ENCODE measurements at places on chromosomes 2 and 18.
A peak's percentile ranks its signal among the peaks of the same experiment; 100 is the strongest.

DNA sequence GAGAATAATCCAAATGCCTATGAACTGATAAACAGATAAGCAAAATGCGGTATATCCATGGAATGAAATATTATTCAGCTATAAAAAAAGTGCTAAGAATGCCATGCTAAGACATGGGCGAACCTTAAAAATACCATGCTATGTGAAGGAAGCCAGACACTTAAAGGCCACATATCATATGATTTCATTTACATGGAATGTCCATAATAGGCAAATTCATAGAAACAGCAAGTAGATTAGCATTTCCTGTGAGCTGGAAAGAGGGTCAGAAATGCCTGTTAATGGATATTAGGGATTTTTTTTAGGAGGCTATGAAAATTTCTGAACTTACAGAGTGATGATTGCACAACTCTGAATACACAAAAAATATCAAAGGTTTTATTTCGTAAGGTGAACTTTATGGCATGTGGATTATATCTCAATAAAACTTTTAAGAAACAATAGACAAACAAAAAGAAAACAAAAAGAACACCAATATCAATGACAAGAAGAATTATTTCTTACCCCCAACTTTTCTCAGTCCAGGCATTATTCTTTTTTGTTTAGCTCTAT lies 1207.7 kb downstream of the SUCLG1 start:
- DNase-seq = no peak

DNA sequence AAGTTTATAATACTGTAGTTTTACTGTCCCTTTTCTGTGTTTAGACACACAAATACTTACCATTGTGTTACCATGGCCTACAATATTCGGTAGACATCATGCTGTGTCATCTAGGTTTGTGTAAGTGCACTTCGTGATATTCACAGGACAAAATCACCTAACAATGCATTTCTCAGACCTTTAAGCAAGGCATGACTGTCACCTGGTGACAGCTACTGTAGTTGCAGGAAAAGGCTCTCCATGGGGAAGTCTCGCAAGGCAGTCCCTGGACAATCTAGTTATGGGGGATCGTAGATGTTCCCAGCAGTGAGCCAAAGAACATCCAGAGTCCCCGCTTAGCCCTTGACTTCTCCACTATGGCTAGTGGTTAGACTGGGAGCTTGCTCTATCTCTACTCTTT lies 73.1 kb downstream of the EIF2AK3 start:
- DNase-seq = no peak

GRCh38 chr2:10495311-10495987 lies 47.3 kb upstream of the ODC1 start:
- DNase-seq = no peak

- no peak for DNase-seq
Measured at GRCh38 chr2:61995515-61995914, 90.0 kb downstream of the COMMD1 start.

DNA sequence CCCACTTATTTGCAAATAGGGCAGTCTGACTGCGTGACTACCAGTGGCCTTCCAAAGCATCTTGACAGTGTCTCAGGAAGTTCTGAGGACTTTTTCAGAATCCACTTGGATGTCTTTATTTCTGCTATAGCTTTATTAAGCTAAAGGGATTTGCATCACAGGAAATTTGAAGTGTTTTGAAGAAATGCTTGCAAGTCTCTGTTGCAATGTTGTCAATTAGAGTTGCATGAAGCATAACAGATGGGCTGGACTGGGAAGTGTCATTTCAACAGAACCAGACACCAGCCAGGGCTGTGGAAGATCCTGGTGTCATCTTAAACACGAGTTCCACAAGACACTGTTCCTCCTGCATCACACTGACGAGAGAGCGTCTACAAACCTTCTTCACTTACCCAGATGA lies 224.5 kb downstream of the EN1 start:
- DNase-seq = no peak

GRCh38 chr18:34352385-34353163 lies 127.9 kb upstream of the NOL4 start:
- DNase-seq = no peak

DNA sequence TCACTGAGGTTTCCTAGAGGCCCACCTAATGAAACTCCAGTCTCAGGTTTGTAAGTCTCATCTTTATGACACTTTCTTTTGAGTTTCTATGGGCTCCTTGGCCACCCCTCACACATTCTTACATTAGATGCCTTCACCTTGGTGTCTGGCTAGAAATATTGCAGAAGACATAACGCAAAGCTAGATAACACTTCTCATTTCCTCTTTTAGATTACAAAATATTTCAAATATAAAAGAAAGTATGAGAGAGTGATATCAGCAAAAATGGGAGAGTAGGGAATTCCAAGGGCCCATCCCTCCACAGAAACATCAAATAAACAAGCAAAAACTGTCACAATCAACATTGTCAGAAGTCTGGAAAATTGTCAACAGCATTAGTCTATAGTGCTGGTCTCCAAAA lies 43.3 kb upstream of the ZCCHC2 start:
- DNase-seq = no peak

DNA sequence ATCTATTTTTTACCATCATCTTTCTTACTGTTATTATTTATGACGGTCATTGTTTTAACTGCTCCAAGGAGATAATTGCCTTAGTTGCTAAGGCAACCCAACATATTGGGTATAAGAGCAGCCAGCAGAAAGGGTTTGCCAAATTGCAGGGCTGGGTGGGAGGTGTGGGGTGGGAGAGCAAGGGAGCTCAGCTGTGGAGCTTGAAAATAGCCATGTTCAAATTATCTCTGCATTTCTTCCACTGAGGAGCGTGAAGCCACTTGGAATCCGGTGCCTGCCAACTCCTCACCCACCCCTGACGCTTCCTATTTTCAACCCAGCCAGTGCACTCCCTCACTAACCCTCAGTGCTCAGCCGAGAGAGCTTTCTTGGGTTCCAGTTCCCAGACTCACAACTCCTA lies 60.8 kb downstream of the SETBP1 start:
- DNase-seq = no peak

DNA sequence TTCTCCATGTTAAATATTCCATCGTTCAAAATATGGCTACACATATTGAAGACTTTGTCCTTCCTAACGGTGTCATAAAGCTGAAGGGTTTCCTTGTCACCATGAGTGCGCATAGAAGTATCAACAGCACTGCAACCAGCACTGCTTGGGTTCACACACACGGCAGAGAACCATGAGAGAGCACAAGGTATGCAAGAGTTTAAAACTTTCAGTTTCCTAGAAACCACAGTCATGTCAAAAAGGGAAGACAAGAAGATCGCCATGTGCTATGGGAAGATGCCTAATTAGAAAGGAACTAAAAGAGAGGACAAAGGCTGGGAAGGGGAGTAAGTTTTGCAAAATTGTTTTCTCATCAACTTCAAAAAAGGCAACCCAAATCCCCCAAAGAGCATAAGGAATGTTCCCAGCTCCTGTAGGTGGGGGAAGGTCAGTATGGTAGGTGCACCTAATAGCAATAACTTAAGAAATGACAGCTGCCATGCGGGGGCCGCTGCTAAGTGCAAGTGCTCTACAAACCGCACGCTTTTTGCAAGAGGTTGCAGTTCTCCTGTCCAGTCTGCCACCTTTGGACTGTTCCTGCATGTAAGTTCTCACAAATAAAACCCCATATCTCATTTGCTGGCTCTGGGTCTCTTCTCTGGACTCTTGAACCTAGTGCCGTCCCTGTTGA lies 136.8 kb downstream of the TMEM163 start:
- DNase-seq = no peak

GRCh38 chr2:194619366-194619765 lies 1037.7 kb upstream of the SLC39A10 start:
- DNase-seq = no peak

GRCh38 chr2:188324067-188324466 lies 32.4 kb downstream of the GULP1 start:
- no peak for DNase-seq

DNA sequence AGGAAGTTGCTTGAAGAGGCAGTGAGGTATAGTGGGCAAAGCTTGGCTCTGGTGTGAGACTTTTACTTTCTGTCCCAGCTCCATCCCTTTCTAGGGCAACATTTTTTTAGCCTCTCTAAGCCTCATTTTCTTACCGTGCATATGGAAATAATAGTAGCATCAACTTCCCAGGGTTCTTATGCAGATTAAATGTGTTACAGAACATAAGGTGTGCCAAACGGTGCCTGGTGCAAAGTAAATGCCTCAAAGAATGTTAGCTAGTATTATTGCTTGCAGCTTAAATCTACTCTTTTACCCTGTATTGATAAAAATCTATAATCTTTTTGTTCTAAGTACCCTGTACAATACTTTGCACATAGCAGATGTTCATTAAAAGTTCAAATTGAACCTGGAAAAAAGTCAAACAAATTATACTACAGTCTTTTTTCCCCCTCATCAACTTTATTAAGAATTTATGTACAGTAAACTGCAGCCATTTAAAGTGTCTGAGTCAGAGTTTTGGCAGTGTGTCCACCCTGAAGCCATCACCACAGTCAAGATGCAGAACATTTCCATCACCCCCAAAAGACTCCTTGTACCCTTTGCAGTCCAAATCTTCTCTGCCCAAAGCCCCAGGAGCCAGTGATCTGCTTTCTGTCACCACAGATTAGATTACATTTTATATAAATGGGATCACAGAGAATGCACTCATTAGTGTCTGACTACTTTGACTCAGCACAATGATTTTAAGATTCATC lies 10.6 kb downstream of the MAPRE2 start:
- DNase-seq = no peak

- DNase-seq = no peak
Measured at GRCh38 chr2:240498958-240499260, 58.9 kb downstream of the ANKMY1 start.

DNA sequence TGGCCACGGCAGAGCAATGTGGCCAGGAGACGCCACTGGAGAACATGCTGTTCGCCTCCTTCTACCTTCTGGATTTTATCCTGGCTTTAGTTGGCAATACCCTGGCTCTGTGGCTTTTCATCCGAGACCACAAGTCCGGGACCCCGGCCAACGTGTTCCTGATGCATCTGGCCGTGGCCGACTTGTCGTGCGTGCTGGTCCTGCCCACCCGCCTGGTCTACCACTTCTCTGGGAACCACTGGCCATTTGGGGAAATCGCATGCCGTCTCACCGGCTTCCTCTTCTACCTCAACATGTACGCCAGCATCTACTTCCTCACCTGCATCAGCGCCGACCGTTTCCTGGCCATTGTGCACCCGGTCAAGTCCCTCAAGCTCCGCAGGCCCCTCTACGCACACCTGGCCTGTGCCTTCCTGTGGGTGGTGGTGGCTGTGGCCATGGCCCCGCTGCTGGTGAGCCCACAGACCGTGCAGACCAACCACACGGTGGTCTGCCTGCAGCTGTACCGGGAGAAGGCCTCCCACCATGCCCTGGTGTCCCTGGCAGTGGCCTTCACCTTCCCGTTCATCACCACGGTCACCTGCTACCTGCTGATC lies 4.9 kb downstream of the GPR17 start:
- no peak for DNase-seq

- no peak for DNase-seq
Measured at GRCh38 chr2:241070811-241071676, 31.0 kb downstream of the MTERF4 start.

DNA sequence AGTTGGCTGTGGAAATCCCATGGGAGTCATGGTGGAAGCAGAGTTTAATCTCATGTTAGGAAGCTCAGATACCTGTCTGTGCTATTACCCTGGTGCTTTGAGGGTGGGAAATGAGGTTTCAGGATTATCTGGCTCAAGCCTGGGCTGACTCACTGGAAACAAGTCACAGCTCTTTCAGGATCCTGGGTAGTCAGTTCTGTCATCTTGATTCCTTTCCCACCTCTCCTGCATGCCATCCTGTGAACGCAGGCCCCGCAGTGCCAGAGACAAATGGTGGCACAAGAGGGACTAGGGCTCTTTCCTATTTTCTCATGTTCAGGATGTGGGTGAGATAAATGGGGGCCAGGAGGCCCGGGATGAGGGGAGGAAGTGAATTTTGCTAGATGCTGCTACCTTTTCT lies 3.7 kb upstream of the FAM136A start:
- DNase-seq = peak; percentile 35

- peak; percentile 3 for DNase-seq
Measured at GRCh38 chr2:45261746-45262145, 252.5 kb upstream of the SIX2 start.

DNA sequence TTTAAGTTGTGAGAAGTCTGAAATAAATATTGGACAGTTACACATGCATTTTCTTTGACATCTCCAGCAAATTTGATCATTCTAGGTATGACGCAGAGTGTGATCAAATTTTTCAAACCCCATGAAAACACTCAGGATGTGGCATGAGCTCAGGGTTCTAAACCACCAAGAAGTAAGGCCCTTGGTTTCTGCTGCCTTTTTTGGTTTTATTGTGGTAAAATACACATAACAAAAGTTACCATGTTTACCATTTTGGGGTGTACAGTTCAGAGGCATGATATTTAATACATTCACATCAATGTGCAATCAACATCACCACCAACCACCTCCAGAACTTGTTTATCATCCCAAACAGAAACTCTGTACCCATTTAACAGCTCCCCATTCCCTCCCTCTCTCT lies 64.3 kb upstream of the TTN start:
- DNase-seq = no peak

DNA sequence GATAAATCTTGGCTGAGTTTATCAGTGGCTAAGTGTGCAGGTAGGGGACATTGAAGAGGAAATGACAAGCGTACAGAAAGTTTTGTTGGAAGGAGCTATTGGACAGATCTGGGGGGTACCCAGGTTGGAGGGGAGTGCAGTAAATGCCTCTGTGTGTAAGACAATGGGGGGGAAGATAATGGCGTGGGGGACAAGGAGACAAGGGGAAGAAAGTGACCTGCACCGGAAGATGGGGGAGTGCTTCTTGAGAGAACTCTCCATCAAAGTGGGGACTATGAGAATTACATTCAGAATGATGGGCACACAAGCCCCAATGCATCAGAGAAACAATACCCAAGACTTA lies 190.0 kb downstream of the ALPK2 start:
- DNase-seq = no peak

DNA sequence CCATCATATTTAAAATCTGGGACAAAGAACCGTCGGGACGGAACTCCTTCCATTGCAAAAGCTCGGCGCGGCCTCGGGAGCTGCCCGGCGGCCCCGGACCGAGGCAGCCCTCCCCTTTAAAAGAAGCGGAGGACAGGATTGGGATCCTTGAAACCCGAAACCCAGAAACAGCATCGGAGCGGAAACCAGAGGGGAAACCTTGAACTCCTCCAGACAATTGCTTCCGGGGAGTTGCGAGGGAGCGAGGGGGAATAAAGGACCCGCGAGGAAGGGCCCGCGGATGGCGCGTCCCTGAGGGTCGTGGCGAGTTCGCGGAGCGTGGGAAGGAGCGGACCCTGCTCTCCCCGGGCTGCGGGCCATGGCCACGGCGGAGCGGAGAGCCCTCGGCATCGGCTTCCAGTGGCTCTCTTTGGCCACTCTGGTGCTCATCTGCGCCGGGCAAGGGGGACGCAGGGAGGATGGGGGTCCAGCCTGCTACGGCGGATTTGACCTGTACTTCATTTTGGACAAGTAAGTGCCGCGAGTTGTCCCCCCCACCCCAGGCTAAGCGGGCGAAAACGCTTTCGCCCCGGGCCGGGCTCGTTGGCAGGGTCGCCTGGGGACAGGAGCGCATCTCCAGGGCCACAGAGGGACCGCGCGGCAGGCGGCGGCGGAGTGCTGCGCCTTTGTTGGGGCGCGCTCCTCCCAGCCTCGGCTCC lies at the start of gene ANTXR1:
TSS of gene ANTXR1 (plus strand) at position 38 of the 698 bp plus-strand sequence. CDS start at position 359, 321 bp downstream.
- DNase-seq = peak; percentile 73
